T-helper 2 cell treated with Interferon-gamma antibody and Interleukin-4, amounts not matched to agents 5 μg/mL and 100 μg/mL, for 36 hours (primary cell): ENCODE measurements at places on chromosomes 1 and 21.
A peak's percentile ranks its signal among the peaks of the same experiment; 100 is the strongest.

DNA sequence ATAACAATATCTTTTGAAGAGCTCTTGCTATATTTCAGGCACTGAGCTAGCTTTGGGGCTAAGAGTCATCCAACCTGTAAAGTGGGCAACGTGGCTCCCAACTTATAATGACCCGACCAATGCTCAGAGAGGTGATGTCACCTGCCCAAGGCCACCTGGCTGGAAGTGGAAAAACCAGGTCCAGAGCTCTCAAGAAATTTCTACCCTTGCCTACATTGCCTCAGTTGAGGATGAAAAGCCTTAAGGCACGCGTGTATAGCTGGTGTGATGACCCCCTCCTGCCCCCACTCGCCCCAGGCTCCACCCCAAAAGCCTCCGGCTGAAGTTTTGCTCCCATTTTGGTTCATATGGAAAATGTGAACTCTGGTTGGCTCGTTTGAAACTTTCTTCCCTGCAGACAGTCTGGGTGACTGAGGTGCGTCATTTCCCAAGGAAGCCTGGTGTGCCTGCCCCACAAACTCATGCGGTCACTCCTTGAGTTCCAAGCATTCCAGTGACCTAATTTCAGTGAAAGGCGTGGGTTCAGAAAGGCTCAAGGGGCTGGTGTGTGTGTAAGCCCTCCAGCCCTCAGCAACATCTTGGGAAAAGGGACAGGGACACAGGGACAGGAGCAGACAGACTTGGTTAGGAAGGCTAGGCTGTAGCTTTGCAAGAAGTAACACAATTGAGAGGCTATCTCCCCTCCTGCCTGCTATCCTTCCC is 20.5 kb downstream of the HTR1D start:
- DNase-seq: no peak

GRCh38 chr1:150609732-150610131 is 19.7 kb downstream of the ENSA start:
- DNase-seq: no peak

DNA sequence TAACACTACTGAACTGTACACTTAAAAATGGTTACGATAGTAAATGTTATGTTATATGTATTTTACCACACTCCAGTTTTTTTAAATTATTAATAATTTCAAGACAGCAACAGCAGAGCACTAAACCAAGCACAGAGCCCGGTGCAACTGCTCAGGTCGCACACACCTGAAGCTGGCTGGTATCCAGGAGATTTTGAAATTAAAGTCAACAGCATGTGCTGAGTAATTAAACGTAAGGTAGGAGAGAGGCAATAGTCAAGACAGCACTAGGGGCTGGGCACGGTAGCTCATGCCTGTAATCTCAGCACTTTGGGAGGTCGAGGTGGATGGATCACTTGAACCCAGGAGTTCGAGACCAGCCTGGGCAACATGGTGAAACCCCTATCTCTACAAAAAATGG is 35.1 kb upstream of the SLC30A10 start:
- no peak for DNase-seq

- DNase-seq: no peak
These were observed 509 bp downstream of the ADAMTS4 start for GRCh38 chr1:161198194-161198896.

GRCh38 chr1:248910761-248911160 is 4.7 kb downstream of the PGBD2 start:
- DNase-seq: no peak

- peak; percentile 53 for DNase-seq
These were observed 788 bp upstream of the TXNIP start for GRCh38 chr1:145997016-145997717.

DNA sequence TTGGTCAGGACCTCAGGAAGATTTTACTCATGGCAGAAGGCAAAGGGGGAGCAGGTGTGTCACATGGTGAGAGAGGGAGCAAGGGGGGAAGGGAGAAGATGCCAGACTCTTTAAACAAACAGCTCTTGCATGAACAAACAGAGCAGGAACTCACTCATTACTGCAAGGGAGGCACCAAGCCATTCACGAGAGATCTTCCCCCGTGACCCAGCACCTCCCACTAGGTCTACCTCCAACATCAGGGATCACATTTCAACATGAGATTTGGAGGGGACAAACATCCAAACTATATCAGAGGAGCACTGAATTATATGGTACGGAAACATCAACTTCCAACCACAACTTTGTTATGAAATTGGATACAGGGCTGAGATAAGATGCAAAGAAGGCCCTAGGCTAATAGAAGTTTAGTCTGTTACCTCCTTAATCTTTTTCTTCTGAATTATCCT is 164.9 kb downstream of the ST6GALNAC3 start:
- DNase-seq: no peak

- DNase-seq: no peak
These were observed 35.5 kb downstream of the COLGALT2 start for GRCh38 chr1:184002071-184002470.

DNA sequence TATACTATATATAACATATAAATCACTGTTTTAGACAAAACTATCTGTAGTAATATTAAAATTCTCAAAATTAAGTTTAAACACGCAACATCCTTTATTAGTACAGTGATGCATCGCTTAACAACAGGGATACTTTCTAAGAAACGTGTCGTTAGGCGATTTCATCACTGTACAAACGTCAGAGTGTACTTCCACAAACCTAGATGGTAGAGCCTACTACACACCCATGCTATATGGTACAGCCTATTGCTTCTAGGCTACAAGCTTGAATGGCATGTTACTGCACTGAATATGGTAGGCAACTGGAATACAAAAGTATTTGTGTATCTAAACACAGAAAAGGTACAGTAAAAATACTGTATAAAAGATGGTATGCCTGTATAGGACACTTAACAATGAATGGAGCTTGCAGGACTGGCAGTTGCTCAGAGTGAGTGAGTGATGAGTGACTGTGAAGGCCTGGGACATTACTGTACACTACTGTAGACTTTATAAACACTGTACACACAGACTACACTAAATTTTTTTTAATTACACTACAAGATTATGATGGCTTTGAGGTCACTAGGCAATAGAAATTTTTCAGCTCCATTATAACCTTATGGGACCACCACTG is 10.5 kb downstream of the FOXJ3 start:
- no peak for DNase-seq

GRCh38 chr1:175725684-175726083 is 17.7 kb downstream of the TNR start:
- no peak for DNase-seq

DNA sequence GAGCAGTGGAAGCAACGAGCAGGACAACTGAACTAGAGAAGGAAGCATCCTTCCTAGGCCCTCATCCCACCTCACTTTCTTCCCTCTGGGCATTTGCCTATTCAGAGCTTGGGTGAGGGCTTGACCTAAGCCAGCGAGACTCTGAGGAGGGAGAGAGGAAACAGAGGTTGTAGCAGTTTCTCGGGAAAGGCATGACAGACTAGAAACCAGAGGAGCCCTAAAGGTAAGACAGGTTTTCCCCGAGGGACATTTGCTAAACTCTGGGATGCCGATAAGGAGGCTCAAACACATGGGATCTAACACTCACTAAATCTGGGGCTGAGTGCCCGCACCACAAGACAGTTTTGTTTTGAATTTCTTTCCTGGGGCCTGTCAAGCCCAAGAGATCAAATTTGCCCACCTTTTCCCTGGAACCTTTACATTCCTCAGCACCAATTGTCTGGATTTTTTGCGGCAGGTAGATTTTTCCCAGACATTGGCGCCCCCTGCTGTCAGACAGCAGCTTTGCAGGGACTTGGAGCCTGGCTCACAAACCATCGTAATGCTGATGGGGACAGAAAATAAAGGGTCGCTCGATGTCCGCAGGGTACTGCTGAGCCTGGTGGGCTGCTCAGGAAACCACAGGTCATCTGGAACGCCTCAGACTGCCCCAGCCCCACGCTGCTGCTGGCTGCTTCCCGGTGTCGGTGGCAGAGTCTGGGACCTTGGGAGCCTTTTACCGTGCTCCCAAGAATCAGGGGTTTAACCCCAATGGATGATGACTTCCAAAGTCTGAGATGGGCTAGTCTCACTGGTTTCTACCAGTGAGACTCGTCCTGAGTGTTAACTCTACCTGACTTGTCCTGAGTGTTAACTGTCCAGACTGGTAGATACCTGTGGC is 23.4 kb upstream of the TSPAN2 start:
- DNase-seq: peak; percentile 11

DNA sequence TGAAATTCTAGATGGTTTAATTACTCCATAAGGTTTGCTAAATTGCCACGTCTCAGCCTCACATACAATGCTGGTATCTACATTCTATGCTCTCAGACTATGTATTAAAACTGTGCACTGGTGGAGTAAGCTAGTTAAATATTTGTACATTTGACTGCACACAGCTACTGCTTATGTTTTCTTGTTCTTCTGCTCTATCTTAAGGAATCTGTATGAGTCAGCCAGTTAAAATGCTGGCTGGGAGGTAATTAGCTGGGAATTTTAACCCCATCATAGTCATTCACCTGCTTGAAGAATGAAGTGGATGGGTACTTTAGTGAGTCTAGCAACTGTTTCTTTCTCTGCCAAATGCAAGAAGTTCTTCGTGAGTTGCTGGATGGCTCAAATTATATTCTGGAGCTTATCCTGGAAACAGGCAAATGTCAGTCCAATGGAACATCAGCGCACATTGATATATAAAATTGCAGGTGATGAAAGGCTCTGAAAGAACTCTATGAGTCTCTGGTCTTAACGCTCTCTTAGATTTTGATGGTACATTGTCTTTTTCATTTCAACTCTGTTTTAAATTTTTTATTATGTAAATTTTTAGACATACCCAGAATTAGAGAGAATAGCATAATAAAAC is 83.4 kb downstream of the BACH1 start:
- no peak for DNase-seq

GRCh38 chr1:65440322-65440900 is 19.9 kb downstream of the LEPR start:
- DNase-seq: no peak

- DNase-seq: peak; percentile 30
These were observed 38.2 kb downstream of the ARID1A start for GRCh38 chr1:26733982-26734381.

- no peak for DNase-seq
These were observed 8.6 kb upstream of the EEIG2 start for GRCh38 chr1:108551137-108551862.

- DNase-seq: no peak
These were observed 744 bp upstream of the IGSF3 start for GRCh38 chr1:116668277-116668676.

DNA sequence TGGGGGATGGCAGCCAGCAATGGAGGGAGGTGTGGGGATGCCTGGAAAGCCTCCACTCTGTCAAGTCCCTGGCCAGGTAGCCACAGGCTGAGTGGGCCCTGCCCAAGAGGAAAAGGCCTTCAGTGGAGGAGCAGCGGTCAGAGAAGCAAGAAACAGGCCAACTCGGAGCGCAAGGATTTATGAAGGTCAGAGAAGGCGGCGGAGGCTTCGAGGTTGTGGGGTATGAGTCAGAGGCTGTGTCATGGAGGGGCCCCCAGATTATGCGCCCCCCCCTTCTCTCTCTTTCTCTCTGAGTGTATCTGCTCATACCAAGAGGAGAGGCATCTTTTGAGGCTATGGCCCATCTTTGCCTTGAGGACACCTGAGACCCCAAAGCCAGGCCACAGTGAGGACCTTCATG is 99.5 kb downstream of the CASZ1 start:
- peak; percentile 49 for DNase-seq

- DNase-seq: no peak
These were observed 132.7 kb downstream of the GPATCH2 start for GRCh38 chr1:217498209-217498608.

DNA sequence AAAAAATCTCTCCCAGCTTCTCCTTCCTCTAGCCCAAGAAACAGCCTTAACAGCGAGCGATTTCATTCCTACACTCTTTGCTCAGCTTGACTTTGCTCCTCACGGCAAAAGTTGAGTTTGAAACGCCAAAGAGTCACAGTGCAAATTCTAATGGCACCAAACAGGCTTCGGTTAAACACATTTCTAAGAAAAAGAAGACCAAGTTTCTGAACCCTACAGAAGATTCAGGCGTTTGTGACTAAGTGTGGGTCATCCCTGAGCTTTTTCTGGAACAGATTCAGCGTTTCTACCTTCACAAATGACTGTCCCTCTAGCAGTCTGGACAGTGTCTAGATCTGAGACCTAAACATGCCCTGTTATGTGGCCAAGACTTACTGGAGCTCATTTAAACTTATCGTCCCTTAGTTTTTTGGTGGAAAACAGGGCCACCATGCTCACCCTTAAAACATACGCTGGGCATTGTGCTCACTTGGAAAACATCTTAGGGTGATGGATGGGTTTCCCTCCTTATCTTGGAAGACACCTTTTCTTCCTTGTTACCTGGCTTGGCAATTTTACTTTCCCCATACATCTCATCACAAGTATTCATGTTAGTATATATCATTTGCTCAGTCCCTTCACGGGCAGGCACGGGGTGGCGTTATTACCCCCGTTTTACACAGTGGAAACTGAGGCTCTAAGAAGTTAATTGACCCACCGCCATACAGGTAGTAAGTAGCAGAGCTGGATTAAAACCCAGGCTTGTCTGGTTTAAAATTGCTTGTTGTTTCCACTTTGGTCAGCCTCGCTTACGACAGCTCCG is 1.0 kb downstream of the C1orf198 start:
- no peak for DNase-seq
